Brain pericyte (primary cell): ENCODE measurements at places on chromosomes 1 and 21.

GRCh38 chr1:94105957-94106529 lies 14.9 kb downstream of the ABCA4 start:
- no peak for DNase-seq

DNA sequence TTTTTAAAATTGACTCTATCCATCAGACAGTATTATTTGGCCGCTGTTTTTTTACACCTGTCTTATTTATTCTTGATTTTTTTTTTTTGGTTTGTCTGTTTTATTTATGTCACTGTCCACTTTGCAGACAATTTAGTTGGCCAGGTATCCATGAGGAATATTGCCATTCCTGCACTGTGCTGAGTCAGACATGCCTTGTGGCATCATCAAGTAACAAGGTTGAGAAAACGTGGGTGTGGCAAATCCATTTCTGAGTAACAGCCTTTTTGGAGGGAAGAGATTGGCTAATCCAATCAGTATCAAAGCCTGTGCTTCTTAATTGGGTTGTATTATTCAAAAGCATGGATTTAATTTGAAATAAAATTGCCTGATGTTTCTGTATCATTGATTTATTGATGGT lies 463.1 kb downstream of the USP25 start:
- no peak for DNase-seq

DNA sequence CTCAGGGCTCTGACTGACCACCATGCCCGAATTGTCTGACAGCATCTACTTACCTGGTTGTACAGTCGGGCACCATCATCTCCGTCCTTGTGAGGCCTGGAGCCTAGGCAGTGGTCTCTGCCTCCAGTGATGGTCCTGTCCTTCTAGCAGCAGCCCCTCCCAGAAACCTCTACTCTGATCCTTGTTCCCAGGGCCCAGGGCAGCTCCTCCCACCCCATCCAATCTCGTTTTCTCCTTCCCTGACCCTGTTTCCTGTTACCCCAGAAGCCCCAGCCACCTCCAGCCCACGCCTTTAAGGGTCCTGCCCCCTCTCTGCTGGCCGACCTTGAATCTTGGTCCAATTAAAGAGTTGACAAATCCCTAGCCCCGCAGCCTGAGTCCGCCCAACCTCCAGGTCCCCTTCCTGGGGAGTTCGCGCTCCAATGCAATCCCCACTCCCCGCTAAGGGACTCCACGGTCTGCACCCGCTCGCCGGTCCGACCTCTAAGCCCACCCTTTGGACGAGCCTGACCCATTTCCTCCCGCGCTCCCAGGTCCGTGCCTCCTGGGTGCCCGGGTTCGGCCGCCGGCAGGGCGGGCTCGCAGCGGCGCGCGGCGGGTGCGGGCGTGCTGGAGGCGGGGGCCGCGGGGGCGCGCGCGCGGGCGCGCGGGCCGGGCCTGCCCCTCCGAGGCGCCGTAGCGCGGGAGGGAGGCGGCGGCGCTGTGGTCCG lies at the start of gene B4GALT2:
Gene B4GALT2, plus strand, starts transcription at position 660 of the 710 bp plus-strand sequence. CDS start 1,951 bp downstream, outside the sequence.
- DNase-seq: no peak

DNA sequence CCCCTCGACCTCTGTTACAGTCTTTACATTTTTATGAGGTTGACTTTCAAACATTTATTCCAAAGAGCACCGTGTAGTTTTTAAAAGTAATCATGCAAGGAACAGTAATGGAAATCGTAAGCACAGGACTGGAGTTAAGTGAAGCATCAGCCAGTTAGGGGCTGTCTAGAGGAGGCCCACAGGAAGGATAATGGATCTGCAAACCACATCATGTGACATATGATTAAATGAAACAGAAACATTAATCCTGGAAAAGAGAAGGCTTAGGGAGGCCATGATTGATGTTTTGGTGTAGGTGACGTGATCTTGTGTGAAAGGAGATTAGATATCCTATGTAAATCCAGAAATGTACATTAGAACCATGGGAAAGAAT lies 25.0 kb downstream of the RGS7 start:
- no peak for DNase-seq

GRCh38 chr1:5619469-5619868 lies 372.8 kb downstream of the NPHP4 start:
- DNase-seq: no peak
